ENCODE measurements at places on chromosomes 7 and 10.
A peak's percentile ranks its signal among the peaks of the same experiment; 100 is the strongest.

- DNase-seq = no peak
Observed at GRCh38 chr10:116694243-116694926, 48.0 kb downstream of the HSPA12A start.

DNA sequence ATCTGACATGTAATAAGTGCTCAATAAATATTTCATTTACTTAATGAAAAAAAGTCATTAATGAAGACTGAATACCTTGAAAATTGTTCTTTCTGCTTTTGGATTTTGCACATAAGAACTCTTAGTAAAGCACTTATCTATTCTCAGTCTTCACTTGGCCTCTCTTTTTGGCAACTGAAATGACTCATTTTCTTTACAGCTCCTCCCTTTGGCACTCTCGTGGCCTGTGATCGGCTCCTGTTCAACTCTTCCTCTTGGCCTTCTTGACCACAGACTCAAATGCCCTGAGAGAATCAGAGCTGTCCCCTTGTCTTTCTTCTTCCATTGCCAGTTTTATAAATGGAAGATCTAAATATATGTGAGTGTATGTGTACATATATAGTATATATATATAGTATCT is 54.2 kb downstream of the FOXP2 start:
- DNase-seq = no peak

- DNase-seq = no peak
Observed at GRCh38 chr7:135121868-135122267, 26.0 kb upstream of the TMEM140 start.

- DNase-seq = no peak
Observed at GRCh38 chr10:132429281-132430230, 32.6 kb downstream of the PWWP2B start.

DNA sequence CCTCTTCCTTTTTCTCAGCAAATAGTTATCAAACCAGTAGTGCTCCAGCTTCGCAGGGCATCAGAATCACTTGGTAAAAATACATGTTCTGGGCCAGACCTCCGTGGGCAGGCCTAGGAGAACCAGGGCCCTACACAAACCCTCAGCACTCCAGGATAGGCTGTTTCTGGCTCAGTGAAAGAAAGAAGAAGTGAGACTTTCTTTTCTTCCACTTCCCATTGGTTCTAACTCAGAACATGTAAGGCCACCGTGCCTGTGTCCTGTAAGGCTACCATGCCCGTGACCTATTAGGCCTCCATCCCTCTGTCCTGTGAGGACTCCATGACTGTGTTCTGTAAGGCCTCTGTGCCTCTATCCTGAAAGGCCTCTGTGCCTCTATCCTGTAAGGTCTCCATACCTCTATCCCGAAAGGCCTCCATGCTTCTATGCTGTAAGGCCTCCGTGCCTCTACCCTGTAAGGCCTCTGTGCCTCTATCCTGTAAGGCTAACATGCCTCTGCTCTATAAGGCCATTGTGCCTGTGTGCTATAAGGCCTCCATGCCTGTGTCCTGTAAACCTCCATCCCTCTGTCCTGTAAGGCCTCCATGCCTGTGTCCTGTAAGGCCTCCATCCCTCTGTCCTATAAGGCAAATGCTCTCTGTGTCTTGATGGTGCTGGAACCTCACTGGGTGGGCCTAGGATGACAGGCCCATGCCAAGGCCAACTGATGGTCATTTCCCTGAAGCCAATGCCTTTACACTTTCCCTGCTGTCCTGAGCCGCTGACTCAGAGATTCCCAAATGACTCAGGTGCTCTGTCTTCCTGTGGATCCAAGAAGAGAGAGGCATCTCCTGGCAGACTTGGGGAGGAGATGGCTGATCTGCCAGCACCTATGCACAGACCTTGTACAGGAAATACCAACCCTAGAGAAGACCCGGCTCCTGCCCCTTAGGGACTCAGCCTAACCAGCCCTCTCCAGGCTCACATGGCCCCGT is 96.6 kb upstream of the CACUL1 start:
- DNase-seq = no peak

DNA sequence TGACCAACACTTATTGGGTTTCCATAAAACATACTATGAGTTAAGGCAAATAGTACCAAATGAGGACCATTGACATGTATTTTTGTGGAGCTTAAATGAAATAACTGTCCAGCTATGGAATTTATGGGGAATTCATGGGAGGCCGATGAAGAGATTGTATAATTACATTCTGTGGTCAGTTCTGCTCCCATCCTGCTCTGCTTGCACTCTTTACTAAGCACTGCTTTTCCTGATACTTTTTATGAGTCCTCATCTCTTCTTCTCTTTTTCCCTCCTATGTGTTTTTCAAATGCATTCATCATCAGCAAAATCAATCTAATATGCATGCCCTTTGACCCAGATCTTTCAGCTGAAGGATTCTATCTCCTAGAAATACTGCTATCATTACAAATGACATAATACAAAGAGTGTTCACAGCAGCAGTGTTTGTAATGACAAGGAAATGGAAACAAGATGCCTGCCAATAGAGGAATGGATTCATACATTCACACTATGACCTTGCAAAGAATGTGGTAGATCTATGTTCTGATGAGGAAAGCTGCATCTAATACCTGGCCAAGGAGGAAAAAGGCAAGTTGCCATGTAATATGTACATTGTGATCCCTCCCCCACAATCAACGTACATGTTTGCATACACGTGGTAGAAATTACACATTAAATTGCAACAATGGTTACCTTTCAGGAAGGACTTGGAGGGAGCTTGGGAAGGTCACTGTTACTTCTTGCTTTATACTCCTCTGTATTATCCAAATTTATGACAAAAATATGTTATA is 73.9 kb downstream of the PCGF5 start:
- no peak for DNase-seq

DNA sequence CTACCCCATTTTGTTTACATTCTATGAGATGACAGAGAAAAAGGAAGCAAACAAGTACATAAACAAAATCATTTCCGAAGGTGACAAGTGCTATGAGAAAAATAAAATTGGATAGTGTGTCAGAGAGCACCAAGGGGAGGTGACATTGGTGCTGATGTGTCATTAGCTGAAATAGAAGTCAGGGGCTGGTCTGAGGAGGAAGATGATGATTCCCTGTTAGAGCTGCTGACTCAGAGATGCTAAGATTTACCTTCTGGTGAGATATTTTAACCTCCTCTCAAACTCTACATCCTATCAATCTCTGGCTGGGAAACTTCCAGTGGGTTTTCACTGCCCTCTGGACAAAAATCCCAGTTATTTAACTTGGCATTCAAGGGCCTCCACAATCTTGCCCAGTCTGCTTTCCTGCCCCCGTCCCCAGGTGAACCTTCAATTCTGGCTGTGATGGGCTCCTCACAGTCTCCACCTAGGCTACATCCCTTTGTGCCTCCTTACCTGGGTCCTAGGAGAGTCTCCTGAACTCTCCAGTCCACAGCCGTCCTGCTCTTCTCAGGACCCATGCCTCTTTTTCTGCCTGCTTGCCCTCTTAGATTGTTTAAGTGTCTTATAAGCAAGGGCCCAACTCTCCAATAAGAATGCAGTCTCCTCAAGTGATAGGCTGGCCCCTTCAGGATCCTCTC is 26.6 kb downstream of the DUSP5 start:
- DNase-seq = no peak

DNA sequence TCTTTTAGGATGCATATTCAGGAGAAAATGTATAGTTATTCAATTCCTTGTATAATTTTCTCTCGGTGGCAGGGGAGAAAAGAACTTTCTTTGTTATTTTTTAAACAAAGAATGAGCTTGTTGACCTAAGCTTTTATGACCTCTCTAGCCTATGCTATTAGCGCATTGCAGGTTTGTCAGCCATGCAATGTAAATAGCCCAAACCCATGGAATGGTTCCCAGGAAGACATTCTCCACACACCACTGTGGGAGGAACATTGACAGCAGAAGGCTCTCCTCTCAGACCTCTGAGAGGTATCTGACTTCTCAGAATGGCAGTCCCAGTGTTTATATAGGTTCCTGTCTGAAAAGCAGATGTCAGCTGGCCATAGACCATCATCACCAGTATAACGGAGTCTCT is 19.6 kb upstream of the AGBL3 start:
- DNase-seq = no peak

DNA sequence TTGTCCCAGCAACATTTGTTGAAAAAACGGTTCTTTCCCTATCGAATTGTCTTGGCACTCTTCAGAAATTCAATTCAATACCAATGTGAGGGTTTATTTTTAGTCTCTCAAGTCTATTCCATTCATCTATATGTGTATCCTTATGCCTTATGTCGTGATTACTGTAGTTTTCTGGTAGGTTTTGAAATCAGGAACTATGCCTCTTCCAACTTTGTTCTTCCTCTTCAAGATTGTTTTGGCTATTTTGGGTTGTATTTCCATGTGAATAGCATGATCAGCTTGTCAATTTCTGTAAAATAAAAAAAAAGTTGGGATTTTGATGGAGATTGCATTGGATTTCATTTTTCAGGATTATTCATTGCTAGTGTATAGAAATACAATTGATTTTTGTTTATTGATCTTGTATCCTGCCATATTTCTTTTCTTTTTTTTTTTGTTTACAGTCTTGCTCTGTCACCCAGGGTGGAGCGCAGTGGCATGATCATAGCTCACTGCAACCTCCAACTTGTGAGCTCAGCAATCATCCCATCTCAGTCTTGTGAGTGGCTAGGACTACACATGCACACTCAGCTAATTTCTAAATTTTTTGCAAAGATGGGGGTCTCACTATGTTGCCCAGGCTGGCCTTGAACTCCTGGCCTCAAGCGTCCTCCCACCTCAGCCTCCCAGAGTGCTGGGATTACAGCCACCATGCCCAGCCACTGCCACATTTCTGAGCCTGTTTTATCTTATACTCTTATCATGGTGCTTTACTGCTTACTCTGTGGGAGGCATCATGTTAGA is 46.2 kb upstream of the MKLN1 start:
- DNase-seq = no peak

GRCh38 chr7:38374507-38374906 is 101.1 kb upstream of the TARP start:
- DNase-seq = peak; percentile 37

GRCh38 chr10:72763201-72763600 is 71.3 kb downstream of the MCU start:
- DNase-seq = no peak

GRCh38 chr7:119647286-119647685 is 625.7 kb upstream of the KCND2 start:
- DNase-seq = no peak

DNA sequence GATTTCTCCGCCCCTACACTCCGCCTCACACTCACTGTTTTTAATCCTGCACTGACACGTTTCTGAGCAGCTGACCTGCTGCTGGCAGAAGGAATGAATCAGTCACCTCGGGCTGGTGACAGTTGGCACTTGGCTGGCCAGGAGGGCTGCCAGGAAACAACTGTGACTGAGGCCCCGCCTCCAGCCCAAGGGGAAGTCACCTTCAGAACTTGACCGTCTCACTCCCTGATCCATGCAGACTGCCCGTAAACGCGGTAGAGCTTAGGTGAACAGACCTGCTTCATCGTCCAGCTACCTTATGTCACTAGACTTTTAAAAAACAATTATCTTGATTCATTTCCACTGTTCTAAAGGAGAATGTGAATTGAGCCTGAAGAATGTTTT is 107.5 kb downstream of the DOCK1 start:
- DNase-seq = no peak

DNA sequence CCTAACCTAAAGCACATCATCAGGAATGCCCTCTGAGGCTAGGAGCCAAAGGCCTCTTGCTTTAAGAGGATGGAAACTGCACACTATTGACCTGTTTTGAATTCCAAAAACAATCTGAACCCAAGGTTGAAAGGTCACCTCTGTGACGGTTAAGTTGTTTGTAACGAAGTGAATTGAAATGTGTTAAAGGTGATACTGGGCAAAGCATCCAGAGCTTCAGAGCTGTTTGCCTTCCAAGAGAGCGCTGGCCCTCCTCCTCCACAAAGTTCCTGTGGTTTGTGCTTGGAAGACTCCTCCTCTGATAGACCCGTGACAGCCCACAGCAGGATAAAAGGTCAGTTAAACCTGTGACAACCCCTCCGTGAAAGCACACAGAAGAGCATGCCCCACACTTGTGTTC is 133.7 kb upstream of the CTTNBP2 start:
- DNase-seq = no peak

DNA sequence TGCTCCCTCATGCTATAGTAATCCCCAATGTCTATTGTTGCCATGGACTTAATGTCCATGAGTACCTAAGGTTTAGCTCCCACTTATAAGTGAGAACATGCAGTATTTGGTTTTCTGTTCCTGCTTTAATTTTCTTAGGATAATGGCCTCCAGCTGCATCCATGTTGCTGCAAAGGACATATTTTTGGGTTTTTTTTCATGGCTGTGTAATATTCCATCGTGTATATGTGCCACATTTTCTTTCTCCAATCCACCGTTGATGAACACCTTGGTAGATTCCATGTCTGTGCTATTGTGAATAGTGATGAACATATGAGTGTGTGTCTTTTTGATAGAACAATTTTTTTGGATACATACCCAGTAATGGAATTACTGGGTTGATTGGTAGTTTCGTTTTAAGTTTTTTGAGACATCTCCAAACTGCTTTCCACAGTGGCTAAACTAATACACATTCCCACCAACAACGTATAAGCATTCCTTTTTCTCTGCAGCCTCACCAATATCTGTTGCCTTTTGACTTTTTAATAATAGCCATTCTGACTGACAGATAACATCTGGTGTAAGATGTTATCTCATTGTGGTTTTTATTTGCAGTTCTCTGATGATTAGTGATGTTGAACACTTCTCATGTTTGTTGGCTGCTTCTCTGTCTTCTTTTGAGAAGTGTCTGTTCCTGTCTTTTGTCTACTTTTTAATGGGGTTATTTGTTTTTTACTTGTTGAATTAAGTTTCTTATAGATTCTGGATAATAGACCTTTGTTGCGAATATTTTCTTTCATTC is 68.8 kb upstream of the IFRD1 start:
- no peak for DNase-seq

GRCh38 chr10:11359869-11360268 is 251.6 kb downstream of the USP6NL start:
- no peak for DNase-seq

GRCh38 chr7:43240565-43240964 is 128.1 kb downstream of the HECW1 start:
- no peak for DNase-seq

DNA sequence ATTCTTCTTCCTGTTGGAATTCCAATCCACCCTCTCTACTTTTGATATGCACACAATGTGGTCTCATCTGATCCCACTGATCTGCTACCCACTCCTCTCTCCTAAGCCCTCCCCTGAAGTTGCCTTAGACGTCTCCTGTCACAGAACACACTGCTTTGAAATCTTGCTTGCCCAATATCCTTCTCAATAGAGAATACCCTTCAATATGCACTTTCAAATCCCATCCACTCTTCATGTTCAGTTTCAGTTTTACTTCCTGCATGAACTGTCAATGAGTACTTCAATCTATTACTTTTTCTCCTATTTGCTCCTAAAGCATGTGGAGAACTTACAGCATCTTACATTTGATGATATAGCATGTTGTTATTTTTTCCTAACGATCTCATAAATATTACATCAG is 93.5 kb downstream of the UPF2 start:
- no peak for DNase-seq

DNA sequence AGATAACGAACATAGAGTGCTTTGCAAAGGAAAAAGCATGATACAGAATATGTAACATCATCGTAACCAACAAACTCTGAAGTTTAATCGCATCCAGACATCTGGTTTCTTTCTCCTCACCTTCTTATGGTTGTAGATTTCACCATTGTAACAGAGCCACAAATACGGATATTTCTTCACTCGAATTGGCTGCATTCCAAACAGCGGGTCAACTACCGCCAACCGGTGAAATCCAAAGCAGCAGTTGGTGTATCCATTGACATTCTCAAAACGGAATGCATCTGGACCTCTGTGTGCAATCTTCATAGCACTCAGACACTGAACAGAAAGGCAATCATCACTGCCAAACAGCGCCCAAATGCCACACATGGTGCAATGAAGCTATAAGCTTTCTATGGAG is 3.4 kb downstream of the ASNS start:
- DNase-seq = no peak

- no peak for DNase-seq
Observed at GRCh38 chr10:102626026-102626685, 18.1 kb upstream of the TRIM8 start.

Data from activated naive CD4-positive, alpha-beta T cell (primary cell).